LNCaP clone FGC (cell line): ENCODE measurements at places on chromosomes 5 and 9.
A peak's percentile ranks its signal among the peaks of the same experiment; 100 is the strongest.

GRCh38 chr9:37929441-37929895, 25.5 kb upstream of the SLC25A51 start:
- no peak for DNase-seq

- no peak for DNase-seq
Observed at GRCh38 chr5:74396913-74397622, 243.5 kb downstream of the ENC1 start.

GRCh38 chr5:11596657-11597071, 307.6 kb downstream of the CTNND2 start:
- DNase-seq = peak; percentile 13

GRCh38 chr9:95089257-95090022, 228.1 kb downstream of the FANCC start:
- DNase-seq = no peak

GRCh38 chr5:68482199-68482598, 266.6 kb downstream of the PIK3R1 start:
- DNase-seq = no peak

GRCh38 chr9:129259375-129259774, 81.3 kb upstream of the IER5L start:
- no peak for DNase-seq

GRCh38 chr5:88503041-88503345, 234.3 kb upstream of the TMEM161B start:
- no peak for DNase-seq

DNA sequence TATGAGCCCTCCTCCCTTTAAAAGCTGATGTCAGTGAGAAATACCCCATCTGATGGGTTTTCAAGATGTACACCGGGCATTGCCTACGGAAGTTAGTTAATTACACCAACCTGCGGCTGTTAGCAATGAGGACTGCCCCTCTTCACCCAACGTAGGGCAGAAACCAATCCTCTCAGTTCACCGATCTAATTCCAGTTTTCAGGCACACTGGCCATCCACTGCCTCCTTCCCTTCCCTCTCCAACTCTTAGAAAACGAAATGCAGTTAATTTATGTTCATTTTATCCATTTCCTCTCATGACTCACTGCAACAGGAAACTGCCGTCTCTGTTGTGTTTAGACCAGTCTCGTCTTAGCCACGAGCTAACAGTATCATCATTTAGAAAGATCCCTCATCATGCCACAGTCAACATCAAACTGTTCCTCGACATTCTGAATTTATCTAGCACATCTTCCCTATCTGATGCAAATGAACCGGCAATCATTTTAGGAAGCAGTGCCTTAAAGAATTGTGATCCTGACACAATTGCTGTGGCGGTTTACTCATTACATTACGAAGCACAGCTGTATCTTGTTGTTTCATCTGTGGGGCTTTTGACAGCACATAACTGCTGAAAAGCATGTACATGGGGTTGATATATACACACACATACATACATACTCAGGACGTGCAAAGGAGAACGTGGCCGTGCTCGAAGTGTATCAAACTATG, 168.6 kb downstream of the EFNA5 start:
- no peak for DNase-seq

GRCh38 chr5:74052441-74053221, 426.6 kb downstream of the ARHGEF28 start:
- DNase-seq = no peak
